Muscle of arm (tissue), 14 donors: ENCODE measurements at places on chromosomes 3 and 15. TPM values are rescaled to one million over a fixed set of nuclear protein-coding genes. Genes with fewer than 3 reads are reported as not detected.

DNA sequence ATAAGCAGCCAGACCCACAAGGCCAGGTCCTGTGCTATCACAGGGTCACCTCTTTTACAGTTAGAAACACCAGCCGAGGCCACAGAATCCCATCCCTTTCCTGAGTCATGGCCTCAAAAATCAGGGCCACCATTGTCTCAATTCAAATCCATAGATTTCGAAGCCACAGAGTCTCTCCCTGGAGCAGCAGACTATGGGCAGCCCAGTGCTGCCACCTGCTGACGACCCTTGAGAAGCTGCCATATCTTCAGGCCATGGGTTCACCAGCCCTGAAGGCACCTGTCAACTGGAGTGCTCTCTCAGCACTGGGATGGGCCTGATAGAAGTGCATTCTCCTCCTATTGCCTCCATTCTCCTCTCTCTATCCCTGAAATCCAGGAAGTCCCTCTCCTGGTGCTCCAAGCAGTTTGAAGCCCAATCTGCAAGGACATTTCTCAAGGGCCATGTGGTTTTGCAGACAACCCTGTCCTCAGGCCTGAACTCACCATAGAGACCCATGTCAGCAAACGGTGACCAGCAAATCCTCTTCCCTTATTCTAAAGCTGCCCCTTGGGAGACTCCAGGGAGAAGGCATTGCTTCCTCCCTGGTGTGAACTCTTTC lies 39.6 kb downstream of the TGM4 start:
- peak; percentile 34 for DNase-seq

GRCh38 chr3:147311716-147312115 lies 94.6 kb downstream of the ZIC4 start:
- DNase-seq, result no peak

DNA sequence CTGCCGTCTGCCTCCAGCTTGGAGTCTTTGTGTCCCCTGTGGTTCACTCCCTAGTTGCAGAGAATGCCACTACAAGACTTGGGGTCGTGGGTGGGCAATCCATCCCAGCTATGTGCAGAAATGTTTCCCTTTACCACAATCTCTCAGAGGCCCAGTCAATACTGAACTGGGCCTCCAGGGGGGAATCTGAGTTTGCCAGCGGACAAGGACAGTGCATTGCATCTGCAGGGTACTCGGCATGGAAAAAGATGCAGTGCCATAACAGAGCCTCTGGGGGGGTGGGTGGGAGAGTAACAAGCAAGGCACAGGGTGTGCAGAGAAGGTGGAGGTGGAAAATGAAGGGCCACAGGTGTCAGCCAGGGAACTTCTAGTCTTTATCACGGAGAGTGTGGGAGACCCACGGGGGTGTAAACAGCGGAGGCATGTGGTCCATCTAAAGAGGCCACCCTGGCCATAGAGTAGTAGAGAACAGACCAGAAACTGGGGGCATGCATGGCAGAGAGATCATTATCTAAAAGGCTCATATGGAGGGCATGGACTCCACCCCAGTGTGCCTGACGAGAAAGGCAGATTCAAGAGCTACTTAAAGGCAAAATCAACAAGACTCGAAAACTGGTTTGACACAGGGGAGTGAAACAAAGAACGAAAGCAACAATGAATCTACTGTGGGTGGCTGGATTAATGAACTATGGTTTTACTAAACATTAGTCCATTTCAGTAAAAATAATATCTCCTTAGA lies 182.4 kb downstream of the ANXA2 start:
- no peak for DNase-seq

GRCh38 chr3:42339321-42339720 lies 71.1 kb downstream of the LYZL4 start:
- no peak for DNase-seq

- DNase-seq, result no peak
These were observed 273.8 kb upstream of the DCBLD2 start for GRCh38 chr3:99175276-99175812.

DNA sequence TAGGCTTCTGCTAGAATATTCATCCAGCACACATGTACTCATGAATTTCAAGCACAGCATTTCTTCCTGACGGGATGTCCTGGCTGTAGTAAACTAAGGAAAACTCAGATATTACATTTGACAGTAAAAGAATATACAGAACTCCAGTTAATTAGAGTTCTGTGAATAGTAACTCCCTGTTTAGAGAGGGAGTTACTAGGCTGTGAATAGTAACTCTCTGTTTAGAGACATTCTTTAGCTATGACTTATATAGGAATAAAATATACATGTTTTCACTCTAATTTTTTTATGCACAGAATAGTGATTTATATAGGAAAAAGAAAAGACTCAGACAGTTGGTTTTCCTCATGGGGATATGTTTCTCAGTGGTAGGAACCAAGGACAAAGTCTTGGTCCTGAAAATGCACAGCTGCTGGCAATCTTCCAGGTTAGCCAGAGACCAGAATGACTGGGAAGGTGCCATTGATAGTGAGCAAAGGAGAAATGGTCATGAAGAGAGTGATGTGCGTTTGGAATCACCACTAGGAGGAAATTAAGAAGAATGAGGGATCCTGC lies 480.7 kb upstream of the THBS1 start:
- DNase-seq, result no peak

DNA sequence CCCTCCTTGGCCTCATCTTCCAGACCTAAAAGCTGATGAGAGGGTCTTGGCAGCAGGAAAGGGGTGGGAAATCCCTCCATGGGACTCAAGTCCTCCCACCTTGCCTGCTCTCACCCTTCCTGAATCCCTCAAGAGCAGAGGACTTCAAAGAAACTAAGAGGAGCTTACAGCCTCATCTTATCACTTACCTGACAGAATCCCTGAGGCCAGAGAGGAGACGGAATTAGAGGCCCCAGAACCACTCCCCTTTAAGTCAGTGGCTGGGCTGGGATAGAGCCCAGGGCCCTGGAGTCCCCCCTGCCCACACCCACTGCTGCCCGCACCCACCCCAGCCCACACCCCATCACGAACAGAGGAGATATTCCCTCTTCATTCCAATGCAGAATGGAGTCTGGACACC lies 15.2 kb downstream of the LOXL1 start:
- no peak for DNase-seq

GRCh38 chr3:10417847-10418246 lies 87.5 kb downstream of the ATP2B2 start:
- DNase-seq, result no peak

- DNase-seq, result no peak
These were observed 234.2 kb downstream of the MECOM start for GRCh38 chr3:169429328-169429727.

DNA sequence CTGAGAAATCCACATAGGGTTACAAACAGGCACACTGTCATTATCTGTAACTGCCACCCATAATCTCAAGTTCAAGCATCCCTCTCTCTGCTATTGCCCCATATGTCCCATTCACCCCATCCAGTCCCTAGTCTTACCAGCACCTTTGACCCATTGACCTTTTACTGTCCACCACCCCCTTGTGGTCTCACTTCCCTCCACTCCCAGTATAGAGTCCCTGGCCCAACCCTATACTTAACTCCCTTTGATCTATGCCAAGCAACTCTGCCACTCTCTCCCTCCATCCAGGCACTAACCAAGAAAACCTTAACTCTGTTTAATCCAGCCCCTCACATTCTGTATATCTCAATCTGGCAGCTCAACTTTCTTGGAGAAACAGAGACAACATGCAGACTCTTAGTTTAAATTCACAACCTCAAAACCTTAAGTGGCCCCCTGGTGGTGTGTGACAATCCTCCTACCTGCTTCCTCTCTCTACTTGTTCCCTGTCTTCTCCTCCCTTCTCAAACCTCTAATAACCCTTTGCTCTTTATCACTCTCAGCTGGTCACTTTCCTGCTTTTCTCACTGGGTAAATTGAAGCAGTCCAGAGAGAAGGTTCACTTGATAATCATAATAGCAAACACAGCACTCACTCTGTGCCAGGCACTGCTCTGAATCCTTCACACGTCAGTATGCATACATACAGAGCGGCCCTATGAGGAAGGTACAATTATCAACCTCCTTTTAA lies 162.7 kb downstream of the STT3B start:
- DNase-seq, result no peak

DNA sequence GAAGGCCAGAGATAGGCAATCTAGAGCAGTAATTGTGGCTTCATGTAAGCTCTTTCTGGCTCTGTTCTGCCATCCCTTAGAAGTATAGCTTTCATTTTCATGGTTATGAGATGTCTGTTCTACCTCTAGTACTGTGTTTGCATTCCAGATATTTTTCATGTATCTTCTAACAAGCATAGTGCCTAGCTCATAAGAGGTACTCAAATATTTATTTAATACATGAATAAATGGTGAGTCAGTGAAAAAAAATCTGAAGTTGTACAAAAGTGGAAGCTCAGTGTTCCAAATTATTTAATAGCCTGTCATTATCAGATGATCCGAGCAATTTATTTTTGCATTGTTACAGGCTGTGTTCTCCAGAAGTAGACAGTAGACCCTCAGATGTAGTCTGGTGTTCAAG lies 64.3 kb downstream of the OXSM start:
- no peak for DNase-seq

DNA sequence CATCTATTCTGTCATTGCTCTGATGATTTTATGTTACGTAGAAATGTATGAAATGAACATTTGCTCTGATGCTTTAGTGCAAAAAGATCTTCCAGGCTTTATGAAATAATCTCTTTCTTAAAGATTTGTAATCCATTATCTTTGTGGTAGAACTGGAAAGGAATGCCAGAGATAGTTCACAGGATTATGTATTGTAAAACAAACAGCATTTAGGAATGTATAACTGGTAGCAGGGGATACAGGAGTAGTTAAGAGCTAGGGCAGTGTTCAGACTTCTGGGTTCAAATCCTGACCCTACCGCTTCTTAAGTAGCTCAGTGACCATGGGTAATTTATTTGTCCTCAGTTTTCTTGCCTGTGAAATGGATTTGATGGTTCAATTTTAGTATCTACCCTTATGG lies 429.8 kb upstream of the TPM1 start:
- no peak for DNase-seq

- no peak for DNase-seq
These were observed 1.9 kb upstream of the ROPN1 start for GRCh38 chr3:123993818-123994217.

GRCh38 chr3:23797491-23797890 lies 8.3 kb upstream of the UBE2E1 start:
- no peak for DNase-seq

- no peak for DNase-seq
These were observed 11.7 kb downstream of the LRIG1 start for GRCh38 chr3:66489115-66489514.

DNA sequence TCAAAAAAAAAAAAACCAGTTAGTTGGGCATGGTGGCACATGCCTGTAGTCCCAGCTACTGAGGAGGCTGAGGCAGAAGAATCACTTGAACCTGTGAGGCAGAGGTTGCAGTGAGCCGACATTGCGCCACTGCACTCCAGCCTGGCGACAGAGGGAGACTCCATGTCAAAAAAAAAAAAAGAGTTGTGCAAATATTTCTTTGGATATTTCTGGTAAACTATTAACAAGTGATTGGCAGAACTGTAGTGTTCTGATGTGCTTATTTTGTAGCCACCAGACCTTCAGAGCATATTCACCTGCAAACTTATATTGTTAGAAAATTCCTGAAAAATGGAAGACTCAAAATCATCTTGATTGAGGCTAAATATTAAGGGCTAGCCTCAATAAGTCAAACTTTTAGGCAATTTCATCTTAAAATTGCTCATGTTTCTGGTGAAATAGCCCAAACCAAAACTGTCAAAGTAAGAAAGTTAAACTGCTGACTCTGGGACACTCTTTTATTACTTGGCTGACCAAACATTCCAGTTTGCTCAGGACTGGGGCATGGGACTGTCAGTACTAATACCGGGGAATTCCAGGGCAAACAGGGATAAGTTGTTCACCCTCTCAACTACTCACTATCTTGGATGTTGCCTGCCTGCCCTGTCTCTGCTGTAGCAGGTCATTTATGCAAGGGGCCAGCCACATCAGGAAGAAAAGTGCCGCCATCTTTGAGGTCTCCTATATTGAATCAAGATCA lies 37.0 kb downstream of the ABHD2 start:
- no peak for DNase-seq

DNA sequence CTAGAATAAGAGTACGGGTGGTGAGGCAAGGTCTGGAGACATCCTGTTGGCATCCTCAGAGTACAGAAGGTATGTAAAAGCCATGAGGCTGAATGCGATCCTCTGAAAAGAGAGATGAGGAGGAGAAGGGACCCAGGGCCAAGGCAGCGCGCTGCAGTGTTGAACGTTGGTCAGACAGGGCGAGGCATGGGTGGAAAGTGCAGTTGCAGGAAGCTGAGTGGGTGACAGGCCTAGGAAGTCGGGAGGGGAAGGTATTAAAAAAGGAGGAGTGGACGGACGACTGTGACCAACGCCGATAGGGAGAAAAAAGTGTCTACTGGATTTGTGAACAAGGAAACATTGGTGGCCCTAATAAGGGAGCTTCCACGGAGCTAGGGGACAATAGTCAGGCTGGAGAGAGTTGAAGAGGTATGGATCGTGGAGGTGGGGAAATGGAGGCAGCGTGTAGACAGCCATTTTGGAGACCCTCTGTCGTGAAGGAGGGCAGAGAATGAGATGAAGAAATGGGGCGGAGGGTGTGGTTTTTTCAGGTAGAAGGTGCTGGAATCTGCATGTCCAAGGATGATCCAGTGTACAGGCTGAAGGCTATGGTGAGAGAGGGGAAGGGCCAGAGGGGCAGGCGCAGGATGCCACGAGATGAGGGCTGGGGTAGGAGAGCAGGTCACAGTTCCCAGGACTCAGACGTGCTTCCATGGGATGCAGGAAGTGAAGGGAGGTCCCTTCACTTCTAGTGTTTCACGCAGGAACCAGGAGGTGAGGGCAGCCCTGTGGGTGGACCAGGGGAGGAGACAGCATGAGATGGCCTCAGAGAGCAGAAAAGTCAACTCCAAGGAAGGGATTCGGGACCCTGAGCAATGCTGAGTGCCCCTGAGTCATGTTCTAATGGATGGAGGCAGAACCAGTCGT lies 115.9 kb downstream of the ASB7 start:
- no peak for DNase-seq

DNA sequence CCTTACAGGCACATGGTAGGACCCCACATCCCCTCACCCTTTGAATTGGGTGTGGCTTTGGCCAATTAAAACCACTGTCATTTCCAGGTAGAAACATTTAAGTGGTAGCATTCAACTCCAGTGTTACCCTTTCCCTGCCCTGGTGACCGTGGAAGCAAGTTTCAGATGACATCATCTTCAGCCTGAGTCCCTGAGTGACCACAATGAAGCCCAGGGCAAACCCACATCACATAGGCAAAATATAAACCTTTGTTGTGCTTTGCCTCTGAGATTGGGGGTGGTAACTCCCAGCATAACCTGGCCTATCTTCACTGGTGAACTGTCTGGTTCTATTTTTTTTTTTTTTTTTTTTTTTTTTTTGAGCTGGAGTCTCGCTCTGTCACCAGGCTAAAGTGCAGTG lies 404.0 kb upstream of the WNT5A start:
- DNase-seq, result no peak

GRCh38 chr3:71726146-71726545 lies 944 bp upstream of the EIF4E3 start:
- DNase-seq, result no peak

Gene ADIPOQ
- polyA plus RNA-seq, result not detected

Gene ST3GAL6
- 5.3 TPM for polyA plus RNA-seq

Gene TTLL13
- polyA plus RNA-seq, result 0.25 TPM

Gene HIGD2B
- not detected for polyA plus RNA-seq

Gene GCSAM
- 1.9 TPM for polyA plus RNA-seq

Gene GPR87
- polyA plus RNA-seq, result 1.4 TPM

Gene ABHD2
- polyA plus RNA-seq, result 26.5 TPM

Gene CAV3
- 251 TPM for polyA plus RNA-seq

Gene MESP1
- 0.26 TPM for polyA plus RNA-seq

Gene CPN2
- polyA plus RNA-seq, result 0.08 TPM

Gene TLR9
- 0.10 TPM for polyA plus RNA-seq

Gene SI
- polyA plus RNA-seq, result not detected

Gene PARP15
- polyA plus RNA-seq, result 3.7 TPM

Gene LHFPL4
- 0.11 TPM for polyA plus RNA-seq

Gene VWA5B2
- polyA plus RNA-seq, result 0.74 TPM

Gene GRAMD1C
- 1.8 TPM for polyA plus RNA-seq

Gene ASB14
- polyA plus RNA-seq, result 0.26 TPM
